SJSA1 (cell line): ENCODE measurements at places on chromosomes 7 and 10.

GRCh38 chr10:47295411-47295810 is 4.6 kb upstream of the GDF10 start:
- no peak for DNase-seq

DNA sequence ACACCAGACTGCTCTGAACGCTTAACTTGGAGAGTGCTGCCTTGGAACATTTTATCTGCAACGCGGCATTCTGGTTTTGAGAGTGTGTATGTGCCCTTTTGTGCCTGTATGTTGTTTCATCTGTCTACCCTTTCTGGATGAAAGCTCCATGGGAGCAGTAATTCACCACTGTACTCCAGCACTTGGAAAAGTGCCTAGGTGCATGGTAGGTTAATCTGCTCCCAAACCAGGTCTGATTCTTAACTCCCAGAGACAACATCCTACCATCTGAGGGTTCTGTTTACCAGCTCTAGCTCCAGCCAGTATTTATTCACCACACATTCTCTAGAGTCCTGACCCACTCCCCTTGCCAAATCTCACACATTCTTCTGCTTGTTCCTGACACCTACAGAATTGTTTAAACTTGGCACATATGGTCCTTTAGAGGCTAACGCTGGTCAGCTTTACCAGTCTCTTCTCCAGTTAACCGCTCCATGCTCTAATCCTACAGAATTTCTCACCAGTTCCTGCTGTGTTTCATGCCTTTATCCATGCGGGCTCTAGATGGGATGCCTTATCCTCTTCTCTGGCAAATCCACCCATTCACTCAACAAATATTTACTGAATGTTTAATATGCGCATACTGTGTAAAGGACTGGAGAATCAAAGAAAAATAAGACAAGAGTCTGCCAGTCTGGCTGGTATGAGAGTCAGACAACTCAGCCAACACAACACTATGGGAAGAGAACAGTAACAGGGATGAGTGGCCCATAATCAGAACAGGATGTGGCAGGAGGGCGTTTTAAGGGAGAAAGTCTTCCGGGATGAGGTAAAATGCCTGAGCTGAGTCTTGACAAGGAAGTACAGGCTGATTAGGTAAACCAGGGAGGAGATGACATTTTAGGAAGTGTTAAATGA is 46.3 kb downstream of the MTPN start:
- no peak for DNase-seq

DNA sequence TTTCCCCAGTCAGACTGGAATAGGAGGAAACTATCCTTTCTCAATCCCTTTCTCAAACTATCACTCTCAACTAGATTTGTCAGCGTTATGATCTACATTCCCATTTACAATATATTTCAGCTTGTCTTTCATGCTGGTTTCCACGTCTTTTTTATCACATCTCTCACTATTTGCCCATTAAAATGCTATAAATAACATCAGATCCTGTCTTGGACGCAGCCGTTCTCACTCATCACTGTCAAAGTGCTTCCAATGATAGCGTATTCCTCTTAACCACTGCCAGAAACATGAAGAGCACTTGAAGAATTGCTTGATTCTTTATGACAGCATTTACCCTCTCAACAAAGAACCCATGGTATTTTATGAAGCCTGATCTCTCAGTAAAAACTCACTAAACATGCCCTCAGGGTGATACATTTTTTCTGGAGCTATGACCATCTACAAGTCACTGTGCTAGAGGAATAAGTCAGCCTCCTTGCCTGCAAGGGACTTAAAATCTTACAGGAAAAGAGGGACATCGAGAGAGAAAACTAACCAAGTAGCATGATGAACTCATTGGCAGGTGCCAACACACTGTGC is 205.6 kb upstream of the PFKP start:
- DNase-seq = no peak

- DNase-seq = no peak
These were observed 177.9 kb downstream of the RNF133 start for GRCh38 chr7:122520971-122521555.

GRCh38 chr7:148107443-148108127 is 483.0 kb upstream of the C7orf33 start:
- DNase-seq = no peak
